ENCODE measurements at places on chromosomes 11 and 22.

- DNase-seq = no peak
Measured at GRCh38 chr11:118662401-118663271, 16.8 kb downstream of the TREH start.

- DNase-seq = no peak
Measured at GRCh38 chr11:37881741-37882140, 1283.7 kb upstream of the RAG2 start.

GRCh38 chr11:5274395-5274794, 4.7 kb upstream of the HBE1 start:
- no peak for DNase-seq

- no peak for DNase-seq
Measured at GRCh38 chr11:67352546-67353316, 615 bp downstream of the POLD4 start.

DNA sequence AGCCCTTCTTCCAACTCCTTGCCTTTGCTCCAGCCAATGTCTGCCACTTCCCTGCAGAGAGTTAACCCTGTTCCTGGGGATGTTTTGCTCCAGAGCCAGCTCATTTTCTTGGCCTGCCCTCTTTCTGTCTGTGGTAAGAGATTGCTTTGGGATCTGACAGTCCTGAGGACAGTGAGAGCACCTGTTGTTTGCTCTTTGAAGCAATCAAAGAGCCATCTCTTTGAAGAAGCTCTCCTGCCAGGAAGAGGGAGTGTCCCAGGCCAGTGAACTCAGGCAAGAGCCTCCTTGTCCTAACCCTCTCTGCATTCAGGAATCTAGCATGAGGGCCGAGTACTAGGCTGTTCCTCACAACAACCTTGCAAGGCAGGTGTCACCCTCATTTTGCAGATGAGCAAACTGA, 42.2 kb downstream of the TRAF6 start:
- no peak for DNase-seq

DNA sequence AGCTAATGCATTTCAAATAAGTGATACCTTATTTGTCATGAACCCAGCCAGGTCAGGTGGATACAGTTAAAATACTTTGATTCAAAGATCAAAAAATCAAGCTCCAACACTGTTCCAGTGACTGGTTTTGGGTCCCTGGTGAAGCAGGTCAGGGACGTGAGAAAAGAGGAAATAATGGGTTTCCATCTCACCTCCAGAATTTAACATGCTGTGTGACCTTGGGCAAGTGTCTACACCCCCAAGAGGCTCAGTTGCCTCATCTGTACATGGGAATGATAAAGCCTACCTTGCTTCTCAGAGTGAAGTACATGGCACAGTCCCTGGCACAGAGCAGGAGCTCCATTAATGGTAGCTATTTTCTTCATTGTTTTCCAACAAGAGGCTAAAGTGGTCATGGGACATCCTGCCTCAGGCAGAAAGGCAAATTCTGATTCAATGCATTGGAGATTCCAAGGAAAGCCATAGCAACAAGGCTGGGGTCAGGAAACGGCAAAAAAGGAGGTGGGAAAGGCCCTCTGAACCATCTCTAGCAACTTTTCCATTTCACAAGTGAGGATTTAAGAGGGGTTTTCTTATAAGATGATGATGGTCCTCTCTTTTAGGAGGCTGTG, 108.5 kb downstream of the CSNK2A3 start:
- DNase-seq = no peak
